ENCODE measurements at places on chromosomes 6 and 20.

GRCh38 chr20:60008130-60008808 is 50.0 kb downstream of the CDH26 start:
- DNase-seq = no peak

DNA sequence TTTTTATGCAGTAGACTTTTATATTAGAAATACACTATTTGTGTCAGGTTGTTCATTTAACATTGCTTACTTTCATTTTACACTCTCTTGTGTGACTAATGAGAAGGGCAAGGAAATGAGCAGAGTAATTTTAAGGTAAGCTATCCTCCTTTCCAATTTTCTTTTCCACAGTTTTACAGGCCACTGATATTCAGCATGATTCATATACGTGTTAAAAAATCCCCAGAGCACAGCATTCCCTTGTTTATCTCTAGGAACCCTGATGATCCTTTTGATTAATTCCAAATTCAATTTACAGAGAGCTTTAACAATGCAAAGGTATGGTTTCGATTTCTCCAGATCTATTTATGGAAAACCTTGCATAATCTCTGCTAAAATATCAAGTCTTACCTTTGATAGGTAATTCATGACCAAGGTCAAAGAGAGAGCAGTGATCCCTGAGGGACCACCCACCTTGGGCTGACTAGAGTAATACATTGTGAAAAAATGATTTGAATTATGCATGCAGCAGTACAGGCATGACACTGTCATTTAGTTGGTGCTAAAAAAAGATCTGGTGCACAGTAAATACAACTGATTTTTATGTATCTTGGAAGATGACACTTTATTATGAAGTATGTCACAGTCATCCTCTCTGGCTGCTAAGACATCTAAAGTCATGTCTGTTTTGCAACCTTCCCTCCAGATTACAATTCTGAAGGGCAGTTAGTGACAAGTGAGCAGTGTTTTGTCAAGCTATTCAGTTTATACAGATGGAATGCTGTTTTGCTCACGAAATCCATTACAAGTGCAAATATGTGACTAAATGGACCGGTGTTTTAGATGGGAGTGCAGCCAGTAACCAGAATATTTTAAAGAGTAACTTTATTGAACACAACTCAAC is 736.6 kb downstream of the EPHA7 start:
- DNase-seq = no peak

DNA sequence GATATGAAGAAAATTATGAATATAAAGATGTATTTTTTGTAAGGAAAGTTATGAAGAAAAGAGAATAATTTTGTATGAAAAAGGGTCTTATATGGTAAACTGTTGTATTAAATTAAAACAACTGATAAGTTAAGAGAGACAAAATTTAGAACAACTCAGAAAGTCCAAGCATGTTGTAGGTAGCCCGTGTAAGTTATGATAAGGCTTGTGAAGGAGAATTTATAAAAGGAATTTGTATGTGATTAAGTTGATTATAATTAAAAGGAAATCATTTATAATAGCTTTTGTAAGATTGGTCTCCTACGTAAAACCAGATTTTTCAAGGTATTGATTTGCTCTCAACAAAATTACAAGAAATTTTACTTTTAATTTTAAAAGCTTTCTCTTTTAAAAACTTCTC is 1579.3 kb downstream of the HACE1 start:
- no peak for DNase-seq

DNA sequence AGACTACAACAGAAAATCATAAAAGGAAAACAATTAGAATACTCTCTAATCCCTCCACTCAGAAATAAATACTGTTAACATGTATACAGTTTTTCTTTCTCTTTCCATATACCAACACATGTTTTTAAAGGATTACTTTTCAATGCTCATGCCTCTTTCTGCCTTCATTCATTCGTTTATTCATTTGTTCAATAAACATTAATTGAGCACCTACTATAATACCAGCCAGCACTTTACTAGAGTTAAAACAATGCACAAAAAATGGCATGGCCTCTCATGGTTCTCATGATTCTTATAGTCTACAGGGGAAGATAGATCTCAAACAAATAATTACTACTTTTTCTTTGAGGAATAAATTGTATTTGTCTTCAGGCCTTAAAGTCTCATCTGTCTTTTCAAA is 70.3 kb upstream of the RIPOR2 start:
- DNase-seq = no peak

DNA sequence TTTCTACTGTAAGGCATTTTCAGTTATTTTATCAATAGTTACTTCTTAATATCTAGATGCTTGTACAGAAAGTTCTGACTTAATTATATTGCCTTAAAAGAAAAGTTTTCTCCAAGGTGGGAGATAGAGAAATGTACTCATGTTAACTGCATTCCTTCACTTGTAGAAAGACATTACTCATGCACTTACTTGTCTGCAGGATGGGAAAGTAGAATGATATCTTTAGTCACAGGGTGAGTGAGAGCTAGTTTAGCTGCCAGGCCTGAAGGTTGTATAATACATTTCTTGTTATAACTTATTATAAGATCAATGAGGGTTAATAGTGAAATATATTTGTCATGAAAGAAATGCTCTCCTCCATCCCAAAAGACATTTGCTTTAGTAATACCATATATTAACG is 92.1 kb downstream of the CRYBG1 start:
- no peak for DNase-seq

DNA sequence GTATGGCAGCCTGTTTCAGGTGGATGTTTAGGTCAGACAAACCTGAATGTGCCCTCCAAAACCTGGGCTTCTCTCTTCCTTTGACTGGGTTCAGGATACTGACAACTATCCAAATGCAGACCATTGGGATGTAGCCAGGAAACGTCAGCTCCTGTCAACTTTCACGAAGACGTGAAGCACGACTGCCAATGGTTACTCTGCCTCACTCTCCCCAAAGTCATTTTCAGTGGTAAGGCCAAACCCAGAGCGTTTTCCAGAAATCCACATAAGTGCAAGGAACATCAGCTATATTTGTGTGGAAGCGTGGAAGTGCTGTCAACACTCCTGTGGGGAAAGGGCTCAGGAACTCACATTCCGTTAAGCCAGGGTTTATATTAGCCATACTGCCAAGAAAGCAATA is 20.1 kb upstream of the RCAN2 start:
- DNase-seq = no peak

GRCh38 chr20:13286607-13287006 is 65.5 kb downstream of the ISM1 start:
- no peak for DNase-seq

DNA sequence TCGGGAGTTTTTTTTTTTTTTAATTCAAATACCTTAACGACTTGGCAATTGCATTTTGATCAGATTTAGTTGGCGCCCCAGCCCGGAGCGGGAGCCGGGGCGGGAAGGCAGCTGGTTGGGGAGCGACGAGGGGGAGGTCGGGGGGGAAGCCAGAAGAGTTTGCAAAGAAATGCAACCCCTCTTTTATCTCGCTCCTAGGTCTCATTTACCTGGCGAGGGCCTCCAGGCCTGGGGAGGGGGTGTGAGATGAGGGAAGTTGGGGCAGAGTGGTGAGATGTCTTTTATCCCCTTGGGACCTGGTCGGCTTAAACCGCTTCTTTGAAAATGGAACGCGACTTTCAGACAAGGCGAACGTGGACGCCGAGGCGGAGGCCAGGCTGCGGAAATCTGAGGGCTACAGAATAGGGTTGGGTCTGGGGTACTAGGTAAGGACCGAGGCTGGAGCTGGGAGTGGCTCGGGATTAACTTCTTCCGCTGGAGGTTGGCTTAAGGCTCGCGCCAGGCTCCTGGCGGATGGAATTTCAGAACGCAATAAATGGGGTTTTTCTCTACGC is 40.3 kb downstream of the NCR2 start:
- DNase-seq = no peak

DNA sequence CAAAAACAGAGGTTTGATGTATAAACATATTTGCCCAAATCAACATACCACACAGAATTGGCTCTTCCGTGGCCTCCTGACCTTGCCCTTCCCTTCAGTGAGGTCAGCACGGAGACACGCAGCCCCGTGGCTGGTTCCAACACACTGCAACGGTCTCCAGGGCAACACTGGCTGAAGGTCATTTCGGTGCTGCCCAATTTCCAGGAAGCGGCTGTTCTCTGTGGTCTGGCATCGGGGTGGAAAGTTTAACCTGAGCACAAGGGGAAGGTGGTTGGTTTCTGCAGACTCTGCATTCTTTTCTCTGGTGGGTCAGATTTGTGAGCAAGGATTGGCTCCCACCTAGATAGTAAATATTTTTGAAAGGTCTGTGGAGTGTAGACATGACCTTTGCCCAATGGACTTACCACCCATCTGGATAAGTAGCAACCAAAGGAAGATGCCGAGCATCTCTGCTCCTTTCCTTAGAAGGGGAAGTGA is 177.6 kb upstream of the PHACTR1 start:
- DNase-seq = no peak

DNA sequence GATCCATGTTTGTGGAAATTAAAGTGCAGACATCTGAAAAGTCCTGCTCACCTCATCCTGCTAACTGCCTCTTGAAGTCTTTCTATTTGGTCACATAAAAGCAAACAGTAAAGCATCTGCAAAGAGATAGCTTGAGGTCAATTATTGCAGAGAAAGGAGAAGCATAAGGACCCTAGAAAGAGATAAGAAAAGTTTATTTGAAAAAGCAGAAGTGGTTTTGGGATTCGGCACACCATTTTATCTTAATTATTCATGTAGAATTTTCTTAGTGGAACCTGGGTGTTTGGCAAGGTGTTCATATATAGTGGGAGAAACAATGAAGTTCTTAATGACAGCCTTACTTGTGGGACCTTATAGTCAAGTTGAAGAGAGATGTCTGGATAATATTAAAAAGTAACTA is 280.8 kb downstream of the CENPW start:
- no peak for DNase-seq

DNA sequence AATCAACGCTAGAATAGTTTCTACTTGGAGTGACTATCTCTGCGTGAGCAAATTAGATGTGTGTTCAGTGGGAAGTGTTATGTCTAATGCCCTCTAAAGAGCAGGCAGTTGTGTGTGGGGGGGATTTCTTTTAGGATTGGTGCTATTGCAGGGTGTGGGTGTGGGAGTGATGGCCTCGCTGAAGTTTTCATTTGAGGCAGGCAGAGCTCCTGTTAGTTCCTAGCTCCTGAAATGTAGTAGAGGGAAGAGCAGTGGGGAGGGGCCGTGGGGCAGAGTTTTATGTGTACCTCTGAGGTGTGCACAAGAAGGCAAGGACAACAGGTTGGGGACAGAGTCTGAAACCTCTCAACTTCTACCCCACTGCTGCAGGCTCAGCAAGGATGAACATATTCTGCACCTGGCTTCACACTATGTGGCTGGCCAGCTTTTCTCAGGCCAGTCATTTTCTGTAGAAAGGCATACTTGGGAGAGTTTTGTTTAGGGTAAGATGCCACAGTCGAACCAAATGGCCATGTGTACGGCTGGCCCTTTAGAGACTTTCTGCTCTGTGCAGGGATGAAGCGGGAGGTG is 229.2 kb upstream of the SUPT3H start:
- DNase-seq = no peak

- DNase-seq = no peak
Observed at GRCh38 chr6:123616016-123616415, 20.7 kb downstream of the TRDN start.

GRCh38 chr6:123541462-123541861 is 95.3 kb downstream of the TRDN start:
- DNase-seq = no peak

- DNase-seq = no peak
Observed at GRCh38 chr6:160791981-160792418, 90.0 kb downstream of the PLG start.

DNA sequence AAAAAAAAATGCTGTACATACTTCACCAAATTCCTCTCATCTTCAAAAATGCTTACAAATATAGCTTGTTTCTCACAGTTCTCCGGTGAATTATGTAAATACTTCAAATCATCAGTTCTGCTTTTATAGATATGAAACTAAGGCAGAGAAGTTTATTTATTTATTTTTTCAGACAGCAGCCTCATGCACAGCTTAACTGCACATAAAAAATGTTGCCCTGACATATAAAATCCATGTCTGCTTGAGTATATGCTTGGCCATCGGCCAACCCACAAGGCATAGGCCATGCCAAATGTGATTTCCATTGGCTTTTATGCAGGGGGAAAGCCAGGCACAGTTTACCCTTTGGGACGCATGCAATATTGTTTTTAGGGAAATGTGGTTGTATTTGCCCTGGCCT is 57.3 kb upstream of the PHACTR2 start:
- peak; percentile 29 for DNase-seq

DNA sequence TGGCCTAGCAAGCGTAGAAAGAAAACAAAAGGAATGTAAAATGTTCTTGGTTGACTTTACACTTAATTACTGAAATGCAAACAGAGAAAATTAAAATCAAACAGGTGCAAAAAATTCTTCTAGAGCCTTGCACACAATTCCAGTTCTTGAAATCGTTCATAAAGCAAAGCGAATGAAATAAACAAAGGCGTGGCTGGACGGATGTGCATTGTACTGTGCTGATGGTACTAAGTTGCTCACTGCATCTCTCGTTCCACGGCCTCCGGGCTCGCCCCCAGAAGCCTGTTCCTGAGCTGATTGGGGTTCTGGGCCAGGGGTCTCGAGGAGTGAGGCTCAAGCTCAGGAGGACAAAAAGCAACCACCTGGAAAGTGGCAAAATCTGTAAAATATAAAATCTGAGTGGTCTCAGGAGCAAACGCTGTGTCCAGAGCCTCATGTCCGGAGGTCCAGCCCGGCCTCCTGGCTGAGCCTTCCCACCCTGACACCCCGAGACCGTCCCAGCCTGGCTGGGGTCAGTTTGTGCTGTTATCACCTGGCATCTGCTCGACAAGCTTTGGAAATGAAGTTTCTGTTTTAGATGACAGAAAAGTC is 71.3 kb downstream of the TTLL2 start:
- DNase-seq = no peak

DNA sequence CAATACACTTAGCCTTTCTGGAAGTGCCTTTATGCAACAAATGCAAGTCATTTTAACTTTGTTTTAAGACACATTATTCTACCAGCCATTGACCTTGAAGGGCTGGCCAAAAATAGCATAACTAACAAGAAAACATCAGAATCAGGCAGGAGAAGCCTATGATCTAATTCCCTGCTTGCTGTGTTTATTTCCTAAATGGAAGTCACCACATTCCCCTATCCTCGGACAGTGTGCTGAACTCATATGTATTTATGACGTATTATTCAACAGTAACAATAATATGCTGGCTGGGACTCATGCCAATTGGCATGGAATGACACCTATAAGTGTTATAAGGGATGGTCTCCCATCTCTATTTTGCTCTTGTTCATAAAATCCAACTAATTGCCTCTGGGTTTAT is 140.7 kb downstream of the MAP3K7 start:
- no peak for DNase-seq

- DNase-seq = no peak
Observed at GRCh38 chr6:55175078-55176049, 1.0 kb downstream of the HCRTR2 start.

- DNase-seq = no peak
Observed at GRCh38 chr6:151690303-151690702, 117.2 kb upstream of the ESR1 start.

GRCh38 chr6:141354191-141354955 is 778.4 kb upstream of the GJE1 start:
- DNase-seq = no peak

- DNase-seq = no peak
Observed at GRCh38 chr6:158729906-158730540, 80.2 kb downstream of the SYTL3 start.

Measured in fibroblast of skin of left quadriceps (primary cell).